Activated CD4-positive, alpha-beta memory T cell treated with anti-CD3 and anti-CD28 coated beads, Interleukin-2, amount 10 ng/mL, durations not matched to agents 7 days and 5 days (primary cell): ENCODE measurements at places on chromosomes 12 and 14.

DNA sequence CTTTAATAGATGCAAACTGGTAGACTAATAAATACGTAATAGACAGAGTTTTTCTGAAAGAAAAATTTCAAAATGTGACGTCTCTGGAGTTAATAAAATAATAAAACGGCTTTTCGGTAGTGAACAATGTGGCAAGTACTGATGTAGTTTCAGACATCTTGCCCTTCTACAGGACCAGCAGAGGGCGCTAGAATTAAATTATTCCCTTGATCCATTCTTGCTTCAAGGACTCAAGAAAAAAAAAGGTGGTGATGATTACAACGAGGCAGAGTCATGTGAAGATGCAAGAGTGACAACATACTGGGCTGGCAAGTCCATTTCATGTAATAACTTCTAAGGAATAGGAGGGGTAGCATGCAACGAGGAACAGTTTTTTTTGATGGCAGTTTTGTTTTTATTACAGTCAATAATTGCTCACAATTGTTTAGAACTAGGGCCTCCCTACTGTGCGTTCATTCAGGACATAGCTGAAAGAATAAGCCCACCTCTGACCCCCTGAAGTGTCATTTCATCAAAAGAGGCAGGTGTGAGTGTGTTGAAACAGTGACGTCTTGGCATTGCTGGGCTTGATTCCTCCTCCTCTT lies 101.0 kb upstream of the GZMB start:
- peaks cover 7% of the 10 kb centered on the region for H3K27me3 ChIP-seq
- no peak overlapping the region for H3K27ac ChIP-seq
- no peak for DNase-seq
- H3K36me3 ChIP-seq, result no peaks in the 10 kb centered on the region

- no peaks in the 10 kb centered on the region for H3K36me3 ChIP-seq
- no peaks in the 10 kb centered on the region for H3K27me3 ChIP-seq
- no peak for DNase-seq
- no peak overlapping the region for H3K4me3 ChIP-seq
- H3K4me1 ChIP-seq, result peaks cover 1% of the 10 kb centered on the region
Measured at GRCh38 chr14:77659831-77660230, 43.4 kb upstream of the SPTLC2 start.

GRCh38 chr12:26157001-26157400 lies 32.2 kb upstream of the BHLHE41 start:
- H3K36me3 ChIP-seq, result no peaks in the 10 kb centered on the region
- H3K4me3 ChIP-seq, result no peak overlapping the region
- DNase-seq, result no peak
- peaks cover 34% of the 10 kb centered on the region for H3K27me3 ChIP-seq
- no peaks in the 10 kb centered on the region for H3K4me1 ChIP-seq

DNA sequence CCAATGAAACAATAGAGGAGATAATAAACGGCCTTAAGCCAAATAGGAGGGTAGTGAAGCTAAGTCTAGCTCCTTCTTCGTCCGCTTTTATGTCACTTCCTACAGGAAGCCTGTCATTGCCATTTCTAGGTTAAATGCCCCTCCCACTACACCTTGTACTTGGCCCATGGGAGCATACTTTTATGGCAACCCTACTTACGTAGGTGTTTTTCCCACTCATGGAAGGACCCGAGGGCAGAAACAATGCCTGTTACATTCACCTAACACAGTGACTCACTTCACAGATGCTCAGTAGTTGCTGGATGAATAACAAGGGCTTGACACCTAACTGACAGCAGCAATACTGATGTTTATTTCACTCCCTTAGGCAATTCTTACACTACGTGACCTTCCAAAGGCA lies 44.5 kb downstream of the ALKBH1 start:
- no peak overlapping the region for H3K27ac ChIP-seq
- H3K4me1 ChIP-seq, result peaks cover 3% of the 10 kb centered on the region
- no peaks in the 10 kb centered on the region for H3K36me3 ChIP-seq
- no peak for DNase-seq
- no peaks in the 10 kb centered on the region for H3K27me3 ChIP-seq

- no peak for DNase-seq
- H3K27ac ChIP-seq, result no peak overlapping the region
- no peak overlapping the region for H3K4me3 ChIP-seq
- H3K27me3 ChIP-seq, result no peaks in the 10 kb centered on the region
- peaks cover 23% of the 10 kb centered on the region for H3K4me1 ChIP-seq
- peaks cover 29% of the 10 kb centered on the region for H3K36me3 ChIP-seq
Measured at GRCh38 chr12:50785406-50786001, 21.6 kb downstream of the ATF1 start.

GRCh38 chr14:95052016-95052585 lies 105.2 kb downstream of the DICER1 start:
- no peaks in the 10 kb centered on the region for H3K36me3 ChIP-seq
- H3K4me1 ChIP-seq, result no peaks in the 10 kb centered on the region
- H3K27ac ChIP-seq, result no peak overlapping the region
- DNase-seq, result no peak
- H3K27me3 ChIP-seq, result peaks cover 5% of the 10 kb centered on the region
